ENCODE measurements at places on chromosomes 6 and 20. TPM values are rescaled to one million over a fixed set of nuclear protein-coding genes. Genes with fewer than 3 reads are reported as not detected.

GRCh38 chr20:32526541-32526940 lies 58.6 kb downstream of the NOL4L start:
- DNase-seq = no peak
- peak overlapping the region; percentile 60 for H3K4me3 ChIP-seq
- H3K36me3 ChIP-seq = peaks cover 17% of the 10 kb centered on the region
- H3K27ac ChIP-seq = peak overlapping the region; percentile 96

GRCh38 chr6:113921299-113921904 lies 49.5 kb downstream of the HDAC2 start:
- no peaks in the 10 kb centered on the region for H3K27me3 ChIP-seq
- no peak for DNase-seq
- peaks cover 9% of the 10 kb centered on the region for H3K4me1 ChIP-seq
- no peaks in the 10 kb centered on the region for H3K36me3 ChIP-seq

GRCh38 chr6:22647719-22648118 lies 78.4 kb downstream of the HDGFL1 start:
- H3K36me3 ChIP-seq = no peaks in the 10 kb centered on the region
- no peak overlapping the region for H3K4me3 ChIP-seq
- no peak for DNase-seq
- H3K4me1 ChIP-seq = no peaks in the 10 kb centered on the region
- no peaks in the 10 kb centered on the region for H3K27me3 ChIP-seq

DNA sequence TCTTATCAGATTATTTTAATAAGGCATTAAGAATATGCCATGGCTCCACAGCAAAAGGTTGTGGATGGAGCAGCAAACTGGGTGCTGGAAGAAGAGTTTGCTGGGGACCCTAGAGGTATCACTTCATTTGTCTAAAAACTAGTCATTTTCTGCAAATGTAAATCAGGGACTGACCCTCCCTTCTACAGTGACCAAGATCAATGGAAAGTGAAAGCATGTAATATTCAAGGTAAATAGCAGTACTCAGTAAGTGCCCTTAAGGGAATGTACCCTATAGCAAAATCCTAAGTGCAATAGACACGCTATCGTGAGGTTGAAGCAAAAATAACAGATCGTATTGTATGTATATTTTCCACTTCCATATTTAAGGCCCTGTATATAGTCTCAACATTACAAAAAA lies 38.7 kb downstream of the TRDN start:
- no peaks in the 10 kb centered on the region for H3K4me1 ChIP-seq
- H3K27ac ChIP-seq = no peak overlapping the region
- H3K4me3 ChIP-seq = no peak overlapping the region
- no peak for DNase-seq

GRCh38 chr6:50120300-50120699 lies 70.6 kb upstream of the DEFB112 start:
- DNase-seq = no peak
- H3K4me3 ChIP-seq = no peak overlapping the region
- H3K36me3 ChIP-seq = no peaks in the 10 kb centered on the region

- no peaks in the 10 kb centered on the region for H3K36me3 ChIP-seq
- H3K27me3 ChIP-seq = no peaks in the 10 kb centered on the region
- H3K4me1 ChIP-seq = peaks cover 4% of the 10 kb centered on the region
- no peak overlapping the region for H3K4me3 ChIP-seq
These were observed 156.2 kb downstream of the SOX4 start for GRCh38 chr6:21749754-21750153.

DNA sequence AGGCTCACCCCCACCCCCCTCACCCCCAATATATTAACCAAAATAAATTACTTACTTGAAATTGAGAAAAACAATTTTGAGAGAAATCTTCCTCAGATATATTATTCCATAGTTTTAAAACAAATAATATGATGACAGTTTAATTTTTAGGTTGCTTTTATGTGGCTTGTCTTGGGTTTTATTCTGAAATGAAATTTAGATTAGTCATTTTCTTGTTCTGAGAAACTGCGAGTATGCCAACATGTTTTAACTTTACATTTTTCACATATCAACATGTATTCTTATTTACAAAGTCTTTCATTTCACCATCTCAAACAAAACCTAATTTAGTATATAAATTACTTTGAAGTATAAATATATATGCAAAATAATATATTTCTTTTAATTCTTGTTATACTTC lies 11.1 kb downstream of the REV3L start:
- peaks cover 5% of the 10 kb centered on the region for H3K36me3 ChIP-seq
- H3K4me3 ChIP-seq = no peak overlapping the region
- H3K27me3 ChIP-seq = no peaks in the 10 kb centered on the region
- DNase-seq = no peak
- peak overlapping the region; percentile 32 for H3K27ac ChIP-seq
- H3K4me1 ChIP-seq = peaks cover 38% of the 10 kb centered on the region

GRCh38 chr20:62332989-62333819 lies 30.4 kb downstream of the ADRM1 start:
- no peaks in the 10 kb centered on the region for H3K4me1 ChIP-seq
- no peaks in the 10 kb centered on the region for H3K36me3 ChIP-seq
- no peak overlapping the region for H3K27ac ChIP-seq

- no peaks in the 10 kb centered on the region for H3K27me3 ChIP-seq
- H3K4me1 ChIP-seq = peaks cover 33% of the 10 kb centered on the region
- DNase-seq = no peak
These were observed 97.1 kb upstream of the CEP85L start for GRCh38 chr6:118748311-118749062.

- no peaks in the 10 kb centered on the region for H3K27me3 ChIP-seq
- no peak for DNase-seq
- peaks cover 4% of the 10 kb centered on the region for H3K4me1 ChIP-seq
- no peak overlapping the region for H3K27ac ChIP-seq
- no peaks in the 10 kb centered on the region for H3K36me3 ChIP-seq
- H3K4me3 ChIP-seq = no peak overlapping the region
These were observed 76.0 kb upstream of the CD93 start for GRCh38 chr20:23161968-23162696.

- no peaks in the 10 kb centered on the region for H3K4me1 ChIP-seq
- no peak for DNase-seq
- H3K36me3 ChIP-seq = peaks cover 14% of the 10 kb centered on the region
- H3K27me3 ChIP-seq = no peaks in the 10 kb centered on the region
- no peak overlapping the region for H3K27ac ChIP-seq
These were observed 512.0 kb downstream of the CDKAL1 start for GRCh38 chr6:21046276-21046675.

DNA sequence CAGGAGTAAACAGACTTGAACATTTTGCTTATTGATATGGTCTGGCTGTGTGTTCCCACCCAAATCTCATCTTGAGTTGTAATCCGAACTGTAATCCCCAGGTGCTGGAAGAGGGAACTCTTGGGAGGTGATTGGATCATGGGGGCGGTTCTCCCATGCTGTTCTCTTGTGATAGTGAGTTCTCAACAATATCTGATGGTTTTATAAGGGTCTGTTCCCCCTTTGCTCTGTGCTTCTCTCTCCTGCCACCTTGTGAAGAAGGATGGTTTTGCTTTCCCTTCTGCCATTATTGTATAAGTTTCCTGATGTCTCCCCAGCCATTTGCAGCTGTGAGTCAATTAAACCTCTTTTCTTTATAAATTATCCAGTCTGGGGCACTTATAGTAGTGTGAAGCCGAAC lies 40.0 kb downstream of the MYLIP start:
- H3K4me3 ChIP-seq = no peak overlapping the region
- H3K27ac ChIP-seq = no peak overlapping the region
- H3K4me1 ChIP-seq = peaks cover 28% of the 10 kb centered on the region
- no peaks in the 10 kb centered on the region for H3K36me3 ChIP-seq

HTR1E gene
- not detected for total RNA-seq

CNBD2 gene
- 3.8 TPM for total RNA-seq

GRM4 gene
- 0.18 TPM for total RNA-seq

IRF4 gene
- 432 TPM for total RNA-seq

WFDC2 gene
- 0.98 TPM for total RNA-seq

KHDRBS2 gene
- total RNA-seq = not detected

FOXF2 gene
- total RNA-seq = not detected

NPBWR2 gene
- total RNA-seq = not detected

CGA gene
- not detected for total RNA-seq

PXDC1 gene
- total RNA-seq = 0.18 TPM

SLC18B1 gene
- 10.8 TPM for total RNA-seq
